ENCODE measurements at places on chromosomes 7 and 10.

- no peak for DNase-seq
These were observed 4.5 kb downstream of the PLEKHA1 start for GRCh38 chr10:122379041-122379440.

DNA sequence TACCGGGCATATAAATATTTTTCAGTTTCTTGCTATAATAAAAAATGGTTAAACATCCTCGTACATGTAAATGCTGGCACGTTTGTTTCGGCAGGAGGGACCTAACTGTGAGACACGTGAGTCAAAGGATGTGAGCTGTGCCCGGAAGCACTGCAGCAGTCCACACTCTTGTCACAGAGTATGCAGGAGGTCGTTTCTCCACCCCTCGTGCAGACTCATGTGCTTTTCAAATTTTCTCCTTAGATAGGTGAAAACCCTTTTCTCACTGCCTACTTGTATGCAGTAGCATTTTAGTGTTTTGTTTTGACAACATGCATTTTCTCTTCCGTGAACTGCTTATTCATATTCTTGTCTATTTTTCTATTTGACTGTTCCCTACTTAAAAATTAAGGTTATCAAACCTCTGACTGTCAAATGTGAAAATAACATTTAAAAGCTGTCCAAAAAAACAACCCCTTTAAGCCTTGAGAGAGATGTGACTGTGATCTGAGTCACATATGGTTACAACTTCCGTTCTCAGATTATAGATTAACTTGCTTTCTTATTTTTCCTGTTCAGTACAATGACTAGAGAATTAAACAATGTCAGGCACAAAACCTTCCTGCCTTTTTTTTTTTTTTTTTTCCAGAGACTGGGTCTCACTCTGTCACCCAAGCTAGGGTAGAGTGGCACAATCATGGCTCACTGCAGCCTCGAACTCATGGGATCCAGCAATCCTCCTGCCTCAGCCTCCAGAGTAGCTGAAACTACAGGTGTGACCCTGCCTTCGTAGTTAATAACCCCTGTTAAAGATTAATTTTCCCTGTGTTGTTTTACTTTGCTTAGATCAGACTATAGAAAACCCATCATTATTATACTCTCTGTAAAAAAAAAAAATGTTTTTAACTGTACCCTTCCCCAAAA is 45.1 kb downstream of the DPY19L1 start:
- no peak for DNase-seq

DNA sequence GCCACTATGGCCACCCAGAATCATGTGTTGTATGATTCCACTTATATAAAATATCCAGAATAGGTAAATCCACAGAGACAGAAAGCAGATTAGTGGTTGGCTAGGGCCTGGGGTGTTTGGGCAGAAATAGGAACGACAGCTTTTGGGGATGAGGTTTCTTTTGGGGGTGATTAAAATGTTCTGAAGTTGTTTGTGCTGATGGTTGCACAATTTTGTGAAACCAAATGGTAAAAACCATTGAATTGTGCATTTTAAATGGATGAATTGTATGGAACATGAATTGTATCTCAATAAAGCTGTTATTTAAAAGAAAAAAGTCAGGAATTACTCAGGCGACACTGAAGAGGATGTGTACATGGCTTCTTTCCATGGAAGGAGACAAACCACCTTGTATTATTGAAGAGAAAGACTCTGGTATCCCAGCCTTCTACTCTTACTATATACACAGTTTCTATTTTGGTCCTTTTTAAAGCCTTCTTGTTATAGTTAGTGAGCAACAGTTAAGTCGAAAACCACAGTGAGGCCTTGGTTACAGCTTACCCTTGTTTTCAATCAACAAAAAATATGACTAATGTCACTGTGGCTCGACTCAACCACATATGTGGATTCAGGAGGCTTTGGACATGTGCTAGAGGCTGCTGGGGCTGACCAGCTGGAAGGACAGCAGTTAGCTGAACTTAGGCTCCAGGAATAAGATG is 57.1 kb upstream of the KMT2E start:
- no peak for DNase-seq

GRCh38 chr7:147429961-147430360 is 1160.6 kb upstream of the C7orf33 start:
- no peak for DNase-seq

- DNase-seq = no peak
These were observed 27.6 kb downstream of the AMZ1 start for GRCh38 chr7:2715341-2716231.

DNA sequence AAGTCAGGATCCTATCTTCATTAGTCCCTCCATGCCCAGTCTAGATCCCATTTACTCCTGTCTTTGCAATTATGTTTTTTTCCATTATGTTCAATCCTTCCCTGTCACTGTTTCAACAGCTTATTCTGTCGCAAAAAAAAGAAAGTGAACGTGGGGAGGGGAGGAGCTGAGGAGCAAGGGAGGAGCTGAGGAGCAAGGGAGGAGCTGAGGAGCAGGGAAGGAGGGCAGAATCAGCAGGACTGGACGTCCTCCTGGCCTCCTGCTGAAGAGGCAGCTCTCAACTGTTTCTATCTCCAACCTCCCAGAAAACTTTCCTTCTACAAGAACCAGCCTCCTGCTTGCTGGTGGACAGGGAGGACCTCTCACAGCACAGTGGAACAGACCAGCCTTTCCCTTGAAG is 26.0 kb downstream of the LARP4B start:
- DNase-seq = no peak

DNA sequence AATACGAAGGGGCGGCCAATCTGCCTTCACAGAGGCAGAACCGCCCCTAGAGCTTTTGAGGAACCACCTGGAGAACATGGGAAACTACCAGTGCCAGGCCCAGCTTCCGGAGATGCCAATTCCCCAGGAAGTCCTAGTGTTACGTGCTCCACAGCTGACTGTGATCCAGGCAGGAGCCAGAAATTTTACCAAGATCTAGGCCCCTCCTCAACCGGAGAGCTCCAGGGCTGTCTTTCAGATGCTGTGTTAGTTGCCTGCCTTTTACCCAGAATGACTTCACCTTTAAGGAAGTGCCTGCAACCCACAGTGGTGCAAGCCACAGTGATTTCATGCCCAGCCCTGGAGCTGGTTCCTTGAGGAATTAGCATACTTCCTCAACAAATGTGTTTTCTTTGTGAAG is 62.9 kb downstream of the ELMO1 start:
- no peak for DNase-seq
